ENCODE measurements at places on chromosomes 7 and 10.

- no peak for DNase-seq
Measured at GRCh38 chr7:30247541-30248401, 36.6 kb upstream of the ZNRF2 start.

DNA sequence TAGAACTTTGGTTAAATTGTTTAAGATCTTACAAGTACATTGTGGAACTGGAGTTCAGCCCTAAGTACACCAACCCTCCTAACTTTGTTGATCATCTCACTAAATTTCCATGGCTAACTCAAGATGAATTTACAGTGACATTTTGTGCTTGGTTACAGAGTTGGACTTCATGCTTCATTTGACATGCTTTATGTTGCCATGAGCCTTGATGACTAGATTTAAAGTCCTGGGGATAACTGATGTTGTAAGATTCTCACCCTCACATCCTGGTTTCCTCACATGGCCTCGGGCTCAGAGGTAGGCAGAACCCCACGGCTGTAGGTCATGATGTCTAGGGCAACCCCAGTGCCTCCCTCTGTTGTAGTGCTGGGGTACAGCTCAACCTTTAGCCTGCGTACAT lies 397.2 kb upstream of the IGFBP3 start:
- no peak for DNase-seq

DNA sequence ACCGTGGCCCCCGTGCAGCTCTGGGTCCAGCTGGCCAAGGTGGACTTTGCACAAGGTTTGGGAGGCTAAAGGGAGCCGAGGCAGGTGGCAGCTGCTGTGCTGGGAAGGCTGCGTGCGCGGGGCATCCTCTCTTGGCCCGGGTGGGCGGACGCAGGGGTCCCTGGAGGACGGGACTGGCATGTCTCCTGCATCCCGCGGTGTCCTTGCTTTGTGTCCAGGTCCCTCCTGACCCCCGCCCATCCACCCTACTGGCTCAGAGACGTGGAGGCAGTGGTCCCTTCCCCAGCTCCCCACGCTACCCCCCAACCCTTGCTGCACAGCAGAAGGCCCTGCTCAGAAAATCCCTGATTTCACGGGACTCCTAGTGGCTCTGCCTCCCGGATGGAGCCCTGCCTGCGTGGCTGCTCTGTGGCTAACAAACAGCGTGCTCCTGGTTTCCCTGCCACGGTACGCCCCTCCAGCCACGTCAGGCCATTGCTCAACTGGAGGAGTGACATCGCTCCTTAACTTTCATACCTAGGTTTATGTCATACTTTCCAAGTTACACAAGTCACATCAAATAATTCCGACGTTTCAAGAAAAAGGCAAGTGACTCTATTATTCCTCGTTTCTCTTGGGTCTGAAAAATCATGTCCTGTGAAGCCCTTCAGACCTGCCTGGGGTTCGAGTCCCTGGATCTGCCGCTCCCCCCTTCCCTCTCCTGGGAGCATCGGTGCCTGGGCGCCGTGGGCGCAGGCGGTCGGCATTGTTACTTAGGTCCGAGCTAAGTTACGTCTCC lies 421.9 kb downstream of the DNAJB6 start:
- DNase-seq = no peak

GRCh38 chr10:62457598-62457997 lies 83.4 kb downstream of the ZNF365 start:
- no peak for DNase-seq

GRCh38 chr10:110524859-110525232 lies 27.1 kb downstream of the DUSP5 start:
- peak; percentile 14 for DNase-seq

- no peak for DNase-seq
Measured at GRCh38 chr10:88992921-88993524, 2.4 kb downstream of the FAS start.

- DNase-seq = no peak
Measured at GRCh38 chr7:7967886-7968543, 581 bp upstream of the GLCCI1 start.

GRCh38 chr7:143018931-143019330 lies 8.0 kb downstream of the OR9A2 start:
- no peak for DNase-seq

DNA sequence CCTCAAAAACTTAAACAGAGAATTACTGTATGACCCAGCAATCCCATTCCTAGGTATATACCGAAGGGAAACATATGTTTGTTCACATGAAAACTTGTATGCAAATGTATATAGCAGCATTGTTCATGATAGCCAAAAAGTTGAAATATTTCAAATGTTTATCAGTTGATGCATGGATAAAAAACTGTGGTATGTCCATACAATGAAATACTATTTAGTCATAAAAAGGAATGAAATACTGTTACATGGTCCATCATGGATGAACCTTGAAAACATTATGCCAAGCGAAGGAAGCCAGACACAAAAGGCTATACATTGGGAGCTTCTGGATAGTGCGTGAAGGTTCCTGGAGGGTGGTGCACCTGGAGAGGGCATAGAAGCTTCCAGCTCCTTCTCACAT lies 11.0 kb upstream of the TRA2A start:
- no peak for DNase-seq
